ENCODE measurements at places on chromosomes 16 and 17.

GRCh38 chr17:5683241-5683640 is 98.9 kb upstream of the NLRP1 start:
- no peak for DNase-seq

- no peak for DNase-seq
Measured at GRCh38 chr16:16109453-16110110, 113.7 kb downstream of the ABCC6 start.

GRCh38 chr16:86968866-86969265 is 348.3 kb downstream of the C16orf95 start:
- DNase-seq, result no peak

DNA sequence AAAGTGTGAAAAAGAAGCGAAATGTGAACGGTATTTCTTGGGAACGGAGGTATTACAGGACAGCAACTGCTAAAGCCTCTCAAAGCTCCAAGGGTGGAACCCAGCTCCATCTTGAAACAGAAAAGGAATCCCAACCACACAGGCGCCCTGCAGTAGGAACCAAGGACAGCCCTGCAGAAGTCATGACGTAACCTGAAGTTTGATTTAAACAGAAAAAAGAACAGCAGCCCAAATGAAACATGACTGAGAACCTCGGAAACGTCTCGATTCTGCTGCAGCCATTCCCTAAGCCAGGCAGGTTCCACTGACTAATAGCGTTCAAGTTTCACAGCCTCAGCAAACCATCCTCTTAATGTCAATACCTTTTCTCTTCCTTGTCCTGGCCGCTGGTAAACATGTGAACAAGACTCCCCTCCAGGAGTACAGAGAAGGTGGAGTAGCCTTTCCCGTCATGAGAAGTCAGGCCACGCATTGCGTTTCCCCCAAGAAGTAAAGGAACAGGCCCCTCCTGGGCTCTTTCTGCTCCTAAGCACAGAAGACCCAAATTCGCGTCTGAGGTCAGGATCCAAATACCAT is 20.1 kb downstream of the SIAH1 start:
- no peak for DNase-seq

GRCh38 chr16:63568164-63568563 is 1531.9 kb upstream of the CDH8 start:
- no peak for DNase-seq

DNA sequence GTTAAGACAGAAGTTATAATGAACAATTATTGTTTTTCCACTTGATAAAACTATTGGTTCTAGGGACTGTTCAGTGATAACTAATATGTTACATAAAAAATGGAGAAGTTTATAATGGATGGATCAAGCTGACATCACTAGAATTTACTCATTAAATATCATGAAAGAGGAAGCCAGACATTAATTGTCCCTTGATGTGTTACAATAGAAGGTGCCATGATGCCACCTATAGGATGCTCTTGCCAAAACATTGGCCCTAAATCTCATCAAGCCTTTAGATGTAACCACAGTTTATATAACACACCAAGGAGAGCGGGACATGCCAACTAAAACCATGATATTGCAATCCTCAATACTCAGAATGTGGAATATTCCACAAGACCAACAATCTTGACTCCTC is 147.9 kb upstream of the MON1B start:
- DNase-seq, result no peak

GRCh38 chr16:59042301-59042700 is 308.2 kb upstream of the GOT2 start:
- no peak for DNase-seq

DNA sequence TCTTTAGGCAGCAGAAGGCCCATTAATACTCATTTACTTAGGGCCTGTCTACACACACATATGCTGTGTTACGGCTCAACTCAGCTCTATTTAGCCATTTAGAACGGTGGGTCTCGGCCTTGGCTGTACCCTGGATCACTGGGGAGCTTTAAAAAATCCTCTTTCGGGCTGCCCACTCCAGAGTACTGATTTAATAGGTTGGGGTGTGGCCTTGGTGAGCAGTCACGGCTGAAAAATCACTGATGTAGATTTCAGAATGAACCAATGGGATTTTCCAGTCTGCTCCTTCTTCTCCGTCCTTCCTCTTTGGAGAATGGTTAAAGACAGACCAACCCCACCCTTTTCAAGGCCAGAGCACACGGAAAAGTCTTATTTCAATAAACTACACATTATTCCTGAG is 223.5 kb downstream of the CCDC182 start:
- DNase-seq, result no peak

- DNase-seq, result no peak
Measured at GRCh38 chr16:89322321-89323119, 105.0 kb downstream of the ZNF778 start.

- DNase-seq, result peak; percentile 60
Measured at GRCh38 chr16:55478827-55479429, at the start of gene MMP2. Gene MMP2, plus strand, starts transcription at chr16:55479198. Its CDS starts 282 bp downstream, at chr16:55479480.

GRCh38 chr17:75228305-75228704 is 22.8 kb downstream of the NUP85 start:
- DNase-seq, result peak; percentile 57

GRCh38 chr16:761625-762513 is 1.3 kb downstream of the MSLN start:
- no peak for DNase-seq

DNA sequence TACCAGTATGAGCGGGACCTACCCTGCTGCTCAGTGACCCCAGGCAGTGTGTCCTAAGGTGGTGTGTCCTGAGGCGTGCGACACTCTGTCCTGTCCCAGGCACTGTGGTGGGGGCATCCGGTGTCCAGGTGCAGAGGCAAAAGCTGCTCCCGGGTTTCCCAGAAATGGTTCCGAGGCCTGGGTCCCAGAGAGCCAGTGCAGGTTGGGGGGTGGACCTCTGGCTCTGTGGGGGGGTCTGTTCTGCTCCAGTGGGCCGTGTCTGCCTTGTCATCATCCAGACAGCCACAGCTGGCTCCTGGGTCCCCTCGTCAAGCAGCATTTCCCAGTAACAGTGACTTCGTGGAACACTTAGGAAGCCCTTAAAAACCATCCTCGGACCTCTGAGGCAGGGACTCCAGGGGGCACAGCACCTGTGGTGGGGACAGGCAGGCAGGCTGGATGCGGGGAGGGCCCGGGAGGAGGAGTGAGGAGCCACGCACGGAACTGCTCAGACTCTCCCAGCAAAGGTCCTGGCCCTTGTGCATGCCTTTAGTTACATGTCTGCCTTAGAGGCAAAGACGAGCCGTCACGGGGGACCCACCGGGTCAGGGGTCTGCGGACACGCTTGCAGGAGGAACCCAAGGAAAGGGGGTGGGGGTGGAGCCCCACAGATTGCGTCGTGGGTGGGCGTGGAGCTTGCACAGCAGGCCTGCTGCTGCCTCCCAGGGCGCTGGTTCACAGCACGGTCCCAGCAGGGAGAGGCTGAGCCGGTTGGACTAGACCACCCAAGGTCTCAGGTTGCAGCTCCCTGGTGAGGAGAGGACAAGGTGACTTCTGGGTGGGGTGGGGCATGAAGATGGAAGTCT is 5.6 kb downstream of the SLC16A3 start:
- no peak for DNase-seq

- DNase-seq, result no peak
Measured at GRCh38 chr16:81623365-81624102, 155.6 kb upstream of the PLCG2 start.

GRCh38 chr17:78716292-78716691 is 65.8 kb downstream of the CYTH1 start:
- DNase-seq, result no peak

DNA sequence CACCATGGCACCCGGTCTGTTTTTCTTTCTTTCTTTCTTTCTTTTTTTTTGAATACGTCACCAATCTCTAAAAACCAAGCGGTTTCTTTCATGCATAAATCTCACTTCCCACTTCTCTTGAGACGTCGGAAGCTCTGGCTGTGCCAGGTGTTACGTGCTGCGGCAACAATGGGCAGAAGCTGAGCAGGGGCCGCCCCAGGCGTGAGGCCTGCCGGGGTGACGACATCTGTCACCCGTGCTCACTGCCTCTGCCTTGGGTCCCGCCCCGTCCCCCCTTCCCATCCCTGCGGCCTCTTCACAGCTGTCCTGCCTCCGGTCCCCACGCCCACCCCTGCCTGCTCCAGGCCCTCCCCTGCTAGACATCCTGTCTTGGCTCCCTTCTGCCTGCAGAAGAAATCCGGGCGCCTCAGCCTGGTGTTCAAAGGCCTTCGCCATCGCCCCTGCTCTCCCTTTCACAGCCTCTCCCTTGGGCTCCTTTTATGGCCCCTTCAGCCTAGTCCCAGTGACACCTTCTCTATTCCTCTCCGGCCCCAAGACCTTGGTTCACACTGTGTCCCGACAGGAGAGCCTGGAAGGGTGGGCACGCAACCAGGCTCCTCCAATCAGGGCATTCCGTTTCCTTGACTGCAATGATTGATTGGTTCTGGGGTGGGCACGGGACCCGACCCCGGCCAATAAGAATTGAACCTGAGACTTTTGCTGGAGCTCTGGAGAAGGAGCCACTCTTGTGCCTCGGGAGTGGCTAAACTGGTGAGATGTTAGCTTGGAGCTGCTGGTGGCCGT is 4.8 kb downstream of the P2RX1 start:
- no peak for DNase-seq

GRCh38 chr16:82848013-82848412 is 221.2 kb downstream of the CDH13 start:
- no peak for DNase-seq

DNA sequence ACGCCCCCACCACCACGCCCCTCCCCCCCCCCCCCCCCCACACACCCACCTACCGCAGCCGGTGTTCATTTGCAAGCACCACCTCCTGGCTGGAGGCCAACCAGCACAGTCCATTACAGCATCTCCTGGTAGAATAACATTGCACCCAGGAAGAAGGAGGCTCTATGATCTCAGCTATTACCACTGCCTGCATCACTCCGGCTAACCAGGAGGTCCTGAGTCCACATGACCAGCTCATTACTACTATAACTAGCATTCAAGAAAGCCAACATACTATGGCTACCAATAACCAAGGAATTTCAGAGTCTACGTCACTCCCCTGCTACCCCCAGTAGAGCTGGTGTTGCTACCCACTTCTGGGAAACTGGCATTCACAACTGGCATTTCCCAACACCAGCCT is 81.1 kb upstream of the ALOX12 start:
- DNase-seq, result no peak

GRCh38 chr17:35968520-35969054 is 12.7 kb downstream of the CCL16 start:
- DNase-seq, result peak; percentile 37

GRCh38 chr17:29802246-29802645 is 127.8 kb downstream of the SSH2 start:
- no peak for DNase-seq

GRCh38 chr16:53784291-53784690 is 80.3 kb downstream of the FTO start:
- no peak for DNase-seq

GRCh38 chr17:28267720-28268609 is 51.0 kb upstream of the TMEM97 start:
- DNase-seq, result peak; percentile 59

DNA sequence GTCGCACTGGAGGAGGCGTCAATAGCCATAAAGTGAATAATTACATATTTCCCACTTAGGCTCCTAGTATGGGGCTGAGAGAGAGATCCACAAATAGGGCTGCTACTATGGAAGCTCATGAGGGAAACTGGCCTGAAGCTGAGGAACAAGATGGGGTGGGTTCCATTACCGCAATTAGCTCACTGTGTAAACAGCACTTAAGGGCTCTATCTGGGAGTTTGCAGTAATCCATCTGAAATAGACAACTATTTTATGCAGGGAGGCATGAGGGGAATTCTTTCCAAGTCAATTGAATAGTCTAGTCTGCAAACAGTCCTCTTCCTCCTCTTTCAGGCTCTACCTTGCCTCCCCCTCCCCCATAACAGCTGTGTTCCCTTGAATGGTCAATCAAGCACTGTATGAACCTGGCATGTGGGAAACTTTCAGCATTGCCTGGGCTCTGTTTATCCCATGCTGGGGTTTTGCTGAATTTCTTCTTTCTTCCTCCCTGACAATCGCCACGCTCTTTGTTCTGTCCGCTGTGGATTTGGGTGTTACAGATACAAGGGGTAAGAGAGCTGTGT is 56.1 kb upstream of the MAF start:
- no peak for DNase-seq

- no peak for DNase-seq
Measured at GRCh38 chr16:31196324-31197088, 6.1 kb downstream of the PYCARD start.

DNA sequence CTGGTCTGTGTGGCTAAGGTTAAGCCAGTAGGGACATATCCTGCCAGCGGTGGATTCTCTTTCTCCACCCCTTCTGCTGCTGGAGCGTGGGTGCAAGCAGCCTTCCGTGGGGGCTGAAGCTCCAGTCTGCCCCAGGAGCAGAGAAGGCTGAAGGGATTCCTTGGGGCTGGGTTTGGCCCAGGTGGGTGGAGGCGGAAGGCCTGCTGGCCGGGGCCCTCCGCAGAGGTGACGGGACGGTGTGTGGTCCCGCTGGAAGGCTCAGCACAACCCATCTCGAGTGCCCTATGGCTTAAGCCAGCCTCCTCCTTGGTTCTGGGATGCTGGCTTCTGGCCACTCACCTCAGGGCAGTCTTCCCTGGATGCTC is 13.1 kb downstream of the TIMM22 start:
- no peak for DNase-seq

GRCh38 chr17:18315562-18315922 is 449 bp downstream of the SMCR8 start:
- no peak for DNase-seq

GRCh38 chr17:30389756-30390300 is 11.1 kb downstream of the CPD start:
- DNase-seq, result no peak

DNA sequence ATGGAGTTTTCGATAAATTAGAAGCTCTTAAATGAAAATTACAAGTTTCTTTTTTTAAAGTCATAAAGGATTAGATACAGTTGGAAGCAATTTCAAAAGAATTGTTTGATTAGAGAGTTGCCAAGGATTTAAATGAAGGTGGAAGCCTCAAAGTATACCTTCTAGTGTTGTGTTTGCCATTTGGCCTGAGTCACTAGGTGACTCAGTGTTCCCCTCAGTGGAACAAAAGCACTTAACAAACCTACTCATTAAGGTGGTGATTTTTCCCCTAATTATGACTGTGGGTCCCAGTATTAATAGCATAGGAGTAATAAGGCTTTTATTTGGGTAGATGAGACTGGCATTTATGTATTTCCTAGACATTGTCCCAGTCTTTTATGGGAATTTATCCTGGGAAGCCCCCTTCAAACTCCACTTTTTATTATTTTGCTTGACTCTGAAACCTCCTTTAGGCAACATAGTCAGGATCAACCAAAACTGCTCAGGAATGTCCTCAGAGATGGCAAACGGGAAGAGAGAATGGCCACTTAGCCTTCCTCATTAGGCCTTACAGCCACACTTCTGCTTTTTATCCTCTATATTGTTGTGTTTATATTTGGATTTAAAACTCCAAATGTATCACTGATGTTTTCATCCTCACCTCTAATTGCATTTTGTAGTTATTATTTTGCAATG is 161.0 kb downstream of the FTO start:
- DNase-seq, result no peak

- DNase-seq, result no peak
Measured at GRCh38 chr17:71922439-71922838, 198.4 kb upstream of the SOX9 start.

DNA sequence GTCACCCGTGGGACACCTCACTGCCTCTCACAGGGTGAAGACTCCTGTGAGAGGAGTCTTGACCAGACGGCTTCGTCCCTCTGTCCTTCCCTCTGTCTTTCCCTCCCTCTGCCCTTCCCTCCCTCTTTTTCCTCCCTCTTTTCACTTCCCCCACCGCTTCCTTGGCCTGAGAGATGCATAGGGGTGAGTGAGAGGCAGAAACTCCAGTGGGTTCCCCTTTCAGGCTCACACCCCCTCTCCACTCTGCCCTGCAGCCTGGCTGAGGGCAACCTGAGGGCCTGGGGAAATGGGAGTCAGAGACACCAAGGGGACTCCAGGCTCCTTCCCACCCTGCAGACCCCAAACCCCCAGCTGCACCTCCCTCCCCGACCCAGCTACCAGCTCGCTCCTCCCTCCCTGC is 14.6 kb upstream of the KRT17 start:
- DNase-seq, result no peak

All from lower leg skin (tissue), 4 donors.